T-helper 17 cell (primary cell): ENCODE measurements at places on chromosomes 1 and 21.

DNA sequence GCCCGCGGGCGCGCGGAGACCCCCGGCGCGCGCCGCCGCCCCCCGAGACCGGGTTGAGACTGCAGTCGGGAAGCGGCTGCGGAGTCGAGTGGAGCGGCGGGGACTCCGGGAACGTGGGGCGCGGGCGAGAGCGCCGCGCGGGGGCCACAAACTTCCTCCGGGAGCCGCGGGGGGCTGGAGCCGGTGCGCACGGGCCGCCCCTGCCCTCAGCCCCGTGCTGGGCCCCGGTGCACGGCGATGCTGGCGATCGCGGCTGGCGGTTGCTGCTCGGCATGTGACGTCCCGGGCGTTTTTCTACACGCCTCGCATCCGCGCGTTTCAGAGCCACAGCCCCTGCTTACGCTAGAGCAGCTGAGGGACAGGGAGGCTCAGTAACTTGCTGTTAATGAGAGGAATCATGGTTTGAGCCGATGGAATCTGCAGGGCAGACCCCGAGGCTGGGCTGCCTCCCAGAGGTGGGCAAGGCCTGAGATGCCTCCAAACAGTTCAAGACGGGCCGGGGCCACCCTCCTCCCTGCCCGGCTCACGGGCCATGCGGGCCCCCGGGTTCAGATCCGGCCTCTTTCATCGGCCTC, 520 bp downstream of the TMEM201 start:
- peak; percentile 12 for DNase-seq

DNA sequence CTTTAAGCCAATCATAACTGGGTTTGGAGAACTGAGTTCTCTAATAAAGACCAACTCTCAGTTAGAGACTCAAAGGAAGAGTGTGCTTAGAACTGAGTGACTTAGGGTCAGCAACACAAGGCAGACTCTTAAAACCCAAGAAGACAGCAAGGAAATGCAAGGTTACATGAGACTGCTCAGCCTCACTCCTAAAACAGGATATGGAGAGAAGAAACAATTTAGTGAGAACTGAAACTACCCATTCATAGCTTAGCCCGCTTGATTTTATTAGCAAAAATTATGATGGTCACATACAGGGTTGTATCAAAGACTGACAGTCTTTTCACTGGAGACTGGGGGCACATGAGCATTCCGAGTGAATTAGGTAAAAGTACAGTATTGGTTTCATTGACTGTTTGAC, 78.9 kb upstream of the DMRTA2 start:
- DNase-seq, result no peak

DNA sequence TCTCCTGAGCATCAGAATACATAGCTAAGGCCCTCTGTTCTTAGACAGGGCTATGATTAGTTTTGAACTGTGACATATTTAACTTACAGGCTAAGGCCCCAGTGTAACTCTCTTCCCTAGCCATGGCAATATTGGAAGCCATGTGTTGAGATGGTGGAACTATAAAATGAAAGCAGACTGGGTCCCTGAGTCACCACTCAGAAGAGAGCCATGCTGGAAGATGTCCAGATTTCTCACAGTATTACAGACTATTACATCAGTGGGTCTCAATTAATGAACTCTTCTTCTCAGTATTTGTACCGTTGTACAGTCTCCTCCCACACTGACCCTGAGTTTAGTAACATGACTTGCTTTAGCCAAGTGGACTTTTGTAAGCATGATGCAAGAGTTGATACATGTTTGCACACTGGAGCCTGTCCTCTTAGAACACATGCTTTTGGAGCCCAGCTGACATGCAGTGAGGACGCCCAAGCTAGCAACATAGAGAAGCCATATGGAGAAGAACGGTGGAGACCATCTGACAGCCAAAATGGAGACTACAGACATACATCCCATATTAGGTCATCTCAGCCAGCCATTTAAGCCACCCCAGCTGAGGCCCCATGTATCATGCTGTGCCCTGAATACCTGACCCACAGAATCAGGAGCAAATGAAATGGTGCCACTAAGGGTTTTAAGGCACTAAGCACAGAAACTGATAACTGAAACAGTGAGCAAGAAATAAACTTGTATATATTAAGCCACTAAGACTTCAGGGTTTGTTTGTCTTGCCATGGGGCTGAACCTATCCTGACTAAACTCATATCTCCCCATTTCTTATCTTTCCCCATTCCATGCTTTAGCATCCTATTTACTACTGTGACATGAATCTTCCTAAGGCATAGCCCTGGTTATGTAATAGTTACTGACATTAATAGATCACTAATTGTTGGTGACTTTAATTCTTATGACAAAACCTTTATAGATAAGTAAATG, 24.4 kb downstream of the TBX15 start:
- DNase-seq, result no peak

- no peak for DNase-seq
Measured at GRCh38 chr1:6271554-6271953, 10.7 kb upstream of the GPR153 start.

DNA sequence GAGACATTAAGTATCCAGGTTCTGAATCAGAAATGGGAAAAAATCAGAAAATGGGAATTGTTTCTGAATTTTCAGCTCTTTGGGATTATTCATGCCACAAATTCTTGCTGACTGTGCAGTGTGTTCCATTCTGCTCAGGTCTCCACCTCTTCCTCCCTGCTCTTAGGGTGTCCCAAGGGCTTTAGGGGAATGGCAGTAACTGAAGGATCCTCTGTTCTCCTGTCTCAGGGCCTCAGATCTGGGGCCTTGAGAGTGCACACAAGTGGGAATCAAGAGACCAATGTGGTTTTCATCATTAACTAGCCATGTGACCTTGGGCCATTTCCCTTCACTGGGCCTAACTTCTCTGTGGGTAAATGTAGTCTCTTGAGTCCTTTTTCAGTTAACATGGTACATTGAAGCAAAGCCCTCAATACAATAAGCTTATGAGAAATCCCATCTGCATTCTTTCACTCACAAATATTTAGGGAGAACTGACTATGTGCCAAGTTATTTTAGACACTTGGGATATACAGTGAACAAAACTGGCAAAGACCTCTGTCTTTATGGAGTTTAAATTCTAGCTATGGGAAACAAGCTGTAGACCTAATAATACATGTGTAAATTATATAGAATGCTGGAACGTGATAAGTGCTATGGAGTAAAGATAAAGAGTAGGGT, 75.7 kb upstream of the SPATA6 start:
- no peak for DNase-seq
